ENCODE measurements at places on chromosomes 16 and 17.
A peak's percentile ranks its signal among the peaks of the same experiment; 100 is the strongest.

- DNase-seq: no peak
These were observed 47.6 kb downstream of the XPO6 start for GRCh38 chr16:28164140-28164539.

DNA sequence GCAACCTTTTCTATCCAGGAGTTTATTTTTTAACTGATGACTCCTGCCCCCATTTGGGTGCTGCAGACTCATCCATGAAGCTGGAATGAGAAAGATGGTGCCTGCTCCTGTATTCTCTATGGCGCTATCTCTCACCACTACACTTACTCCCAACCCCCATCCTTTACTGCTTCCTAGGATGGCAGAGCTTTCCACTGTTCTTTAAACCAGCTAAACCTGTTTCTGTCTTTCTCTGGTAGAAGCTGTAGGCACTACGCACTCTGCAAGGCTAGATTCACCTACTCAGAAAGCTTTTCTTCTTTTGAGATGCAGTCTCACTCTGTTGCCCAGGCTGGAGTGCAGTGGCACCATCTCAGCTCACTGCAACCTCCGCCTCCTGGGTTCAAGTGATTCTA is 47.0 kb downstream of the ADAMTS18 start:
- DNase-seq: no peak

DNA sequence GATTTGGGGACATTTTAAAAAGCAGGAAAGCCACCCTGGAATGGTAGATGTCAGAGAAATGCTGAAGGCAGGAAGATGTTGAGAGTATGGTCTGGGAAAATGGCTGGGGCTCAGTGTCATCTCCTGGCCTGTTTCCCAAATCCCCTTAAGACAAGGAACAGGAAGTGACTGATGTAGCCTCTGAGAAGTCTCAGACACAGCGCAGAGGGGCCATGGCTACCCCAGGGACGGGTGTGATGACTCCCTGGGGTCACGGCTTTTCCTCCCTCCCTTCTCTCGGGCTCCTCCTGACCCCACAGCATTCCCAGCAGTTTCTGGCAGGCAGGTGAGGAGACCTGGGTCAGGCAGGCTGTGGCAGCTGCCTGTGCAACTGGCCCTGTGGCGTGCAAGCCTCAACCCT is 45.4 kb downstream of the RAP1GAP2 start:
- DNase-seq: no peak

DNA sequence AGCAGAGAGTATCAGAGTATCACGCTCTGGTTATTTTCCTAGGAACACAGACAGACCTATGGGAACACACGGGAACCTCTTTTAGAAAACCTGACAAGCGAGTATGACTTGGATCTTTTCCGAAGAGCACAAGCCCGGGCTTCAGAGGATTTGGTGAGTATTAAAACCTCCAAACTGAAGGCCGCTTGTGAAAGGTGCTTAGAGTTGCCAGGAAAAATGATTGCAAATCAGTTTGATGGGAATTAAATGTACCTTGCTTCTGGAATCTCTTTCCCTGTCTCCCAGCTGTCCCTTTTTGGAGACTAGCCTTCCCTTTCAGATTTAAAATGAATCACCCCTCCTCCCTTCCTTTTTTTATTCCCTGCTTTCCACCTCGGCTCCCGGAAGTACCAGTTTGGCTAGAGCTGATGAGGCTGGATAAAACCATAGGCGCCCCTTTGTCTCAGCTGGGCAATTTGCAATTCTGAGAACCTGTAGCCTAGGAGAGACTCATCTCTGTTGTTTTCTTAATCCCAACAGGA is 27.3 kb downstream of the KAT7 start:
- DNase-seq: no peak

DNA sequence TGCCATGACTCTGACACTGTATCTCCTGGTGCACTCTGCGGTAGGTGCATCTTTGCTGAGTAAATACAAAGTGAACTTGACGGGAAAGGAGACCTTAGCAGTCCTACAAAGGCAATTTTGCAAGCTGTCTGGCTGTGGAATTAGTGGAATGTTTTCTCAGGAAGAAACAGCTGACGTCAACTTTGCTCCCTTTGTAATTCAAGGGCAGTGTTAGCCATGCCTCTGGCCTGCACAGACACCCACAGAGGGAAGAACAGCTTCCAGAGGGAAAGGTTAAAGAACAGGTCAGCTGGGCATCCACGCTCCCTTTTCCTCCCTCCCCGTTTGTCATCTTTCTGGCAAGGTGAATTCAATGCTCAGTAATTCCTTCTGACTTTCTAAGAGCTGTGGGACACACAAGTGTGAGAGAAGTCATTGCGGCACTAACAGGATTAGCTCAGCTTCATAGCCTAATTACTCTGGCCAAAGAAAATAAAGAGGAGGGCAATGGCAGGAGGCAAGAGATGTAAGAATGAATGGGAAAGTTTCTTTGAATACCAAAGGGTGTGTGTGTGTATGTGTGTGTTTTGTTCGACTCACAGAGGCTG is 476.9 kb upstream of the GOT2 start:
- no peak for DNase-seq

GRCh38 chr17:19646788-19647696 is 1.5 kb upstream of the ALDH3A2 start:
- DNase-seq: no peak

DNA sequence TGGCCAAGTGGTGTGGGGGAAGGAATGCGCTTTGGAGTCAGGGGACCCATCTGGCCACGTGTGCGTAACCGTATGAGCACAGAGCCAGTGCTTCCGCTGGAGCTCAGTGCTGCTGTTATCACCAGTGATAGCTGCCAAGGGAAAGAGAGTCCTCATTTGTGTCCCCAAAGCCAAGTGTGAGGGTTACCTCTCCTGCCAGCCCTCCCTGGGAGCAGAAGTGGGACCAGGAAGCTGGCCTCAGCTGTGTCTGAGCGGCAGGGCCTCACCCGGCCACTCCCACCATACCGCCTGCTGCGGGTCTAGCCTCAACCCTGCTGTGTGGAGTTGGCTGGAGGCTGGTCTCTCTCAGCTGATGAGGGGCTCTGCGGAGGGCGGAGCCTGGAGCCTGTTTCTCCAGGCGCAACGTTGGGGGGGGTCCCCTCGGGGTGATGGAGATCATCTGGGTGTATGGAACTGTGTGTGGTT is 44.5 kb downstream of the MEAK7 start:
- no peak for DNase-seq

DNA sequence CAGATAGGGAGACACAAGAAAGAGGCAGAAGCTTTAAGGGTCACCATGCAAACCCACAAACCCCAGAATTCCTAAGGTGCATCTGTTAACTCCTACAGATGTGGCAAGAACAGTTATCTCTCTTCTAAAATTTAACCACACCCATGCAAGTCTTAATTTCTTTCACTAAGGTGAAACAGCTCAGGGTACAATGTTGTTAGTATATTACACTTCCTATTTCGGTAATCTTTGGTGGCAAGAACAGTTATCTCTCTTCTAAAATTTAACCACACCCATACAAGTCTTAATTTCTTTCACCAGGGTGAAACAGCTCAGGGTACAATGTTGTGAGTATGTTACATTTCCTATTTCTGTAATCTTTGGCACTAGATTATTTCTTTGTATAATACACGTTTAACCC is 6.6 kb downstream of the CCL23 start:
- no peak for DNase-seq

- DNase-seq: peak; percentile 51
These were observed 6.0 kb downstream of the DOC2A start for GRCh38 chr16:30004811-30005242.

DNA sequence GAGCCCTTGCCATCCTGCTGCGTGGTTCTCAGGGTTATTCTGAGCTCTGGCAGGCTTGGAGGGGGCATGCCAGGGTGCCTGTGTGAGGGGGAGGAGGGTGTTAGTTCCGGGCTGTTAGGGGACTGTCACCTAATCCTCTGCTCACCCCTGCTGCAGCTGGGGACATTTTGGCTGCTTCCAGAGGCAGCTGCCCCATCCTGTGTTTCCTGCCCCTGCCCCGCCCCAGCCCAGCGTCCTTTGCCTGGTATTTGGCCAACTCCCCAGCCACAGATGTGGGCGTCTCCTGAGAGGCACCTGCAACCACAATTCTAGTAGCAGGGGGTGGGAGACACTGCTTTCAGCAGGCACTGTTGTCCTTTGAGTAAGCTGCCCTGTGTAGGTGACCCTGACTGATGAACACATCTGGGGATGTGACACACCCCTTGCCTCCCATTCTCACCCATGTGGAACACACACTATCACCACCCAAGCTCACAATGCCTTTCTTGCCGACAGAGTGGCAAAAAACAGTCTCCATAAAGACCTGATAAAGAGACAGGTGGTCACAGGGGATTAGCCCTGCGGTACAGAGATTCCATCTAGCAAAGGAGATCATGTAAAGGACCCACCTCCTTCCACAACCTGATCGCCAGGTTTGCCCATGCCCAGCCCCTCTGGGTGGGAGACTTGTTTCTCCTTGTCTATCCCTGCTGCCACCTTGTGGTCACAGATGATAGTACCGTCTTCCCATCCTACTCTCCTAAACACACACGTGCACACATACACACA is at the start of gene CHRNE:
TSS of gene CHRNE (minus strand) at position 48 of the 768 bp plus-strand sequence. CDS start at position 13, 35 bp downstream.
- peak; percentile 16 for DNase-seq

GRCh38 chr17:49910094-49910857 is 58.7 kb upstream of the DLX4 start:
- no peak for DNase-seq

DNA sequence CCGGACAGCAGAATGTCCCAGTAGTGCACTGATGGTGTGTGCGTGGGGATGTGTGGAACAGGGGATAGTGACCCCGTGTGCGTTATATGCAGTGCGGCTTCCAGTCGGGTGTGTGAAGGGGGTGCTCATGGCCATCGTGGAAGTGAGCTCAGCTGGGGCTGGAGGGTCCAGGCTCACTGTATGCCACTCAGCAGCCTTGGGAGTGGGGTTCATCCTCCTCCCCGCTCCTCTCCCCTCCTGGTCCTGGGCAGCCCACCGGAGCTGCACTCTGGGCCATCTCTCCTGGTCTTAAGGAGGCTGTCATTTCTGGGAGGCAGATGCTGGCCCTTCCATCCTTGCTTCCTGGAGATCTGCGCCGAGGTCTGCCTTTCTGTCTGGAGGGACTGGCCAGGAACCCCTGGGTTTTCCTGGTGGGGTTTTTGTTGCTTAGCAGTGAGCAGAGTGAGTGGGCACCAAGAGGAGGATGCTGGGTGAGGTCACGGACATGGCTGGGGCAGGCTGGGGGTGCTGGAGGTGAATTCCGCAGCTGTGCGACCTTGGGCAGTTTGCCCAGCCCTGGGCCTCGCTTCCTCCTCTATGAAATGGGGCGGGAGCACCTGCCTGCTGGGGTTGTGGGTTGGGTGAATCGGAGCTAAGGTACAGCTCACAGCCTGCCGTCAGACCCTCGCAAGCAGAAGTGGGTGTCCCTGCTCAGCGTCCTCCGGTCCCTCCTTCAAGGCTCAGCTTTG is 164.1 kb downstream of the SEC14L1 start:
- no peak for DNase-seq

DNA sequence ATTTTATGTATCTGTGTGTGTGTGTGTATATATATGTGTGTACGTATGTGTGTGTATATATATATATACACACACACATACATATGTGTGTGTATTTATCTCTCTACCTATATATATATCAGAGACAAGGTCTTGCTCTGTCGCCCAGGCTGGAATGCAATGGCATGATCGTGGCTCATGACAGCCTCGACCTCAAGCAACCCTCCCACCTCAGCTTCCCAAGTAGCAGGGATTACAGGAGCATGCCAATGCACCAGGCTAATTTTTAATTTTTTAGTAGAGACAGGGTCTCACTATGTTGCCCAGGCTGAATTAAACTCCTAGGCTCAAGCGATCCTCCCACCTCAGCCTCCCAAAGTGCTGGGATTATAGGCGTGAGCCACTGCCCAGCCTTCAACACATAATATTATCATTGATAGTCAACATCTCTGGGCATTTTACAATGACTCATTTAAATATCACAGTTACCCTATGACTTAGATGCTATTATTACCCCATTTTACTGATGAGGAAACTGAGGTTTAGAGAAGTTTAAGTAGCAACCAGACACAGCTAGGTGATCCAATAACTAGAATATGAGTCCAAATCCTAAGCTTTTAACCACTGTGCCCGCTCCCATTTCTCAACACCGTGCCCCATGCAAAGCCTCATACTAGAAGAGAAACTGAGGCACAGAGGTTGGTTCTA is 24.3 kb downstream of the G6PC3 start:
- DNase-seq: no peak

- DNase-seq: peak; percentile 66
These were observed 847 bp upstream of the PSMC3IP start for GRCh38 chr17:42578282-42578869.

DNA sequence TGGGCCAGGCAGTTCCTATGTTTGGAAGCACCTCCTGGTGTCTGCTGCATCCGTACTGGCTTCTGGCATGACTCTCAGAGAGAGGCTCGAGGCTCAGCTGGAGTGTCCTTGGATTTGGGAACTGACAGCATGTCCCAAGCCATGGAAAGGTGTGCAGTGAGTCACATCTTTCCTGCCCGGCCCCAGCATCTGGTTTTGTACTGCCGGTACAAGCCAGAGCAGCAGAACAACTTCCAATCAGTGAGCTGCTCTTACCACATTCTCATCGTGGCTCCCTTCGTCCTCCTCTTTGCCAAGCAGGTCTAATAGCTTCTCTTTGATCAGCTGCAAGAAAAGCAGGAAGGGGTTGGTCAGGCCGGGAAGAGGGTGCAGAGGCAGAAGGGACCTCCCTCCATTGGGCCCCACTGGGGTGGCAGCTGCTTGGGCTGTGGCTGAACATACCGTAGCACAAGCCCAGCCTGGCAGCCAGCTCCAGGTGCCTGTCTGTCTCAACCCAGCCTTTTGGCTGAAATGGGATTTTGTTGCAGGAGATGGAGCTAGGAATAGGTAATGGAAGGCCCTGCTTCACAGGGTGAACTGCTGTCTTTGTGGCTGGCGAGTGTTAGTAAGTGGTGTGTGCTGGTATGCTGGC is 24.2 kb downstream of the SPACA3 start:
- no peak for DNase-seq

- no peak for DNase-seq
These were observed 397 bp downstream of the RIPOR1 start for GRCh38 chr16:67528870-67529581.

DNA sequence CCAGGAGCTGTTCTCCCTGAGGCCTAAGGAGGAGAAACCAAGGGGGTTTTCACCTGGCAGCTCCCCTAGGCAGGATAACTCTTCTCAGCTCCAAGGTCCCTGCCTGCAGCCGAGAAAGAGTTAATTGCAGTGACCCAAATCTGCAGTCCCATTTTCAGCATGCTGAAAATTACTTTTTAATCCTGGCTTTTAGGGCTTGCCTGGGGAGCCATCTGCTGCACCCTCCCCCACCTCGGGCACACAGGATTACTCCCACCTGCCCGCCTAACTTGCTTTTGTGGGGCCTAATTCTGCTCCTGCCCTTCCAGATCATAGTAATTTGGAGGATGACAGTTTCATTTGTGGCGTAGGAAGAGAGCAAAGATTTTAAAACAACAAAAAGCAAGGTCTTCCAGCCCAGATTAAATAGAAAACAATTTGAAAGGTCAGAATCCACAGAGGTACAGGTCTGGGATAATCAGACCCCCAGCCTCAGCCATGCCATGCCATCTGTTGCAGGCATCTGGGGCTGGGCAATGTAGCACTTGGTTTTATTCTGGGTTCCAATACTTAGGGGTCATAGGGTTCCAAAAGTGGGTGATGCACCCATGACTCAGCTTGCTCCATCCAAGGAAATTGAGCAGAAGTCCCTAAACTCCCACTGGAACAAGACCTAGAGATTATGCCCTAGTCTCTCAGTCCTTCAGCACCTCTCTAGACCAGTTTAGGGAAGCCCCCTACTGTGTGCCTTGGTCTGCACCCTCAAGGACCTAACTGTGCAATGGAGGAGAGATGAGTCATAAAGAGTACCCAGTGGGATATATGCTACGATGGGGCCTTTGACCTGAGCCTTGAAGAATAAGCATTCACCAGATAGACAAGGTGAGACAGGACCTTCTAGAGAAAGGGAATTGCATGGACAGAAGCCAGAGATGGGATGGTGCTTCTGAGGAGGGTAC is 64.5 kb upstream of the NLK start:
- DNase-seq: no peak

GRCh38 chr17:32520104-32520701 is 33.4 kb downstream of the CDK5R1 start:
- no peak for DNase-seq
